ENCODE measurements at places on chromosomes 11 and 22.
A peak's percentile ranks its signal among the peaks of the same experiment; 100 is the strongest.

GRCh38 chr22:19576460-19577421 lies 52.5 kb upstream of the CLDN5 start:
- DNase-seq = peak; percentile 31

GRCh38 chr11:65652511-65653228 lies 10.0 kb downstream of the RELA start:
- DNase-seq = peak; percentile 96

- DNase-seq = no peak
Observed at GRCh38 chr22:36565686-36566085, 36.7 kb upstream of the EIF3D start.

- DNase-seq = no peak
Observed at GRCh38 chr11:70153133-70153727, 49.9 kb upstream of the FADD start.

All from CD4-positive, alpha-beta T cell treated with Interleukin-6 at 100 ng/mL for 8 hours (primary cell).